ENCODE measurements at places on chromosomes 13 and 19.

- no peak for DNase-seq
Observed at GRCh38 chr19:55431183-55431582, 11.9 kb downstream of the SHISA7 start.

DNA sequence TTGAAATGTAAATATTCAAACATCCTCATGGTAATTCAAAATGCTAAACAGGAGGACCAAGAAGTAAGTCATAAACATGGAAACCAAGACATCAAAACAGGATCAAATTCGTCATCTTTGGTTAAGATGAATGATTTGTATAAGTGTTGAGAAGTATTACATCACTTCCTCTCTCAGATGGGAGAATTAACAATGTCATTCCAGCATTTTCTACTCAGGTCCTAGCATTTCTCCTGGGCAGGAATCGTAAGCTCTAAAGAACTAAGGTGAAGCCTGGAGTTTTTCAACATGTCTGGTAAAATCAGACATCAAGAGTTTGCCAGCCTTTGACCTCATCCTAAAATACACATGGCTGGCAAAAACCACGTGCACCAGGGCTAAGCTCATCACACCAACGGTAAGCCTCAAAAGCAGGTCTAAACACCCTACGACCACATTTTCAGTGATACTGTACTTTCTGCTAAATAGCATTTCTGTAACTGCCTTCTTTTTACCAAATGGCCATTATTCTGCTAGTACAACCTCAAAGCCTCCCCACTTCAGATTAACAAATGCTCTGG, 24.8 kb downstream of the RANBP3 start:
- DNase-seq = no peak

DNA sequence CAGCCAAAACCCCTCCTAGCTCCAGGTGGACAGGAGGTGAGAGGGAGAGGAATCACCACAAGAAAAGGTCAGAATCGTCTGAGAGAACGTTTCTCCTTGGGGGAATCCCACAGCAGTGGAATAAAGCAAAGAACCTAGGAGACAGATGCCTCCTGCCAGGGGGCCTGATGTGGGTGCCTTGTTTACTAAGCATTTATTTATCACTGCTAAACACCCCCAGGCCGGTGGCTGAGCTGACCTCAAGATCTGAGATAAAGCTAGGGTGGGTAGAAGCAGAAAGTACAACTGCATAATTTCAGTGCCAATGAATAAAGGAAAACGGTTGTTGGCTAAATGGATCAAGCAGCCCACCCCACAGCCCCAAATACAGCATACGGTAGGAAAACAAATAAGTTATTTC, 33.9 kb upstream of the ATP11A start:
- DNase-seq = no peak

GRCh38 chr13:109151255-109151654, 521.8 kb downstream of the MYO16 start:
- DNase-seq = no peak

DNA sequence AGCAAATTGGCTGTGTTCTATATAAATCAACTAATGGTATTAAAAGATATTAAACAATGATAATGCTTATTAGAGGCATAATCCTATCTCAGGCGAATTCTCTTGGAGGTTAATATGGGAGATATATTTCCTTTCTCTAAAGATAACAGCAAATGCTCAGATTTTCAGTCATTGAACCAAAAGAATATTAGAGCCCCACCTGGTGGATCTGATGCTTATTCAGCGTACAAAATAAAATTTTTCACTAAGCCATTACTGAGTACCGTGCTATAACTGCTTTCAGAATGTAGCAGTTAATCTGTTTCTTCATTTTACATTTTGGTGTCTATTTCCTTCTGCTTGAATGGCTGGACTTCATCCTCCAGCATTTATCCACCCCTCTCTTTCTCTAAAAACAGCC, 143.3 kb upstream of the IPO5 start:
- no peak for DNase-seq

- DNase-seq = no peak
Observed at GRCh38 chr13:95239283-95239682, 62.0 kb downstream of the ABCC4 start.

- no peak for DNase-seq
Observed at GRCh38 chr19:10523135-10523636, 5.9 kb upstream of the S1PR5 start.

- DNase-seq = no peak
Observed at GRCh38 chr19:30479231-30479630, 107.0 kb downstream of the ZNF536 start.

GRCh38 chr19:13902993-13903555, 2.8 kb downstream of the BRME1 start:
- DNase-seq = no peak

DNA sequence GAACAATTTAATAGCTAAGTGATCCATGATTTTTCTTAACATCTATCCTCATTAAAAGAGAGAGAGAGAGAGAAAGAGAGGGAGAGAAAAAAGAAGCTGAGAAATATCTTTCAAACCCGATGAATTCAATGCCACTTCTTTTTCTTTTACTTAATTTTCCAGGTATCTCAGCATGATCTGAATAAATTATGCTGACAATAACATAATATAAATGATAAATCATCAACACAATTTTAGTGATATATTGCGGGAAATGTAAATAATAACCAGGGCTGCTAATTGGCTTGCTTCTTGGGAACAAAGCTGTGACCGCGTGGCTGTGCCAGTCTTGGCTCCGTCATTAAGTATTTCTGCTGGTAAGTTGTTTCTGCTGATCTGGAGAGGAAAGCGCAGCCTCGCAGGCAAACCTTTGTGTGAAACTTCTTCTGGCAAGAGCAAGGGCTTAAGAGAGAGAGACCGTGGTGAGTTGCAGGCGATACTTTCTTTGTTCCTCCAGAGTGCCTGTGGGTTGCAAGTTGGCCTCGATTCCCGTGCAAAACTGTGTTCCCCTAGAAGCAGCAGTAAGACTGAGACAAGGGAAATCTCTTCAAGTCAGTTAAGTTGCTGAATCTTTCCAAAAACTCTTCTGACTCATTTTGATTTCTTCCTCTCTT, 489.1 kb upstream of the TSHZ3 start:
- DNase-seq = no peak

GRCh38 chr19:6678690-6679109, 8.7 kb upstream of the TNFSF14 start:
- DNase-seq = no peak

GRCh38 chr19:35733180-35734125, 8.8 kb downstream of the IGFLR1 start:
- DNase-seq = no peak

DNA sequence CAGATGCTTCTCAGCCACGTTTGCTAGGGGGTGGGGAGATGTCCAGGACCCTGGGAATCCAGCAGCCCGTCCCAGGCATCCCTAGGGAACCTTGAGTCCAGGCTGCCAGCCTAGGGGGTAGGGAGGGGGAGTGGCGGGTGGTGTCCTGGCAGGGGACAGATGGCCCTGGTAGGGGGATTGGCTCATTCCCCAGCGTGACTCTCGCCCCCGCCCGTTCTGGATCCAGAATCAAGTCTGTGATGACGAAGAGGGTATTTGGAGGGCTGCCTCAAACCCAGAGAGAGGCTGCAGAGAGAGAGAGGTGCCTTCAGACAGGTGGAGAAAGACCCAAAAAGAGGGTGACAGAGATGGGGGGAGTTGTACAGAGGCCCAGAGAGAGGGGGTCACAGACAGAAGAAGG, 4.1 kb downstream of the SLC17A7 start:
- no peak for DNase-seq

GRCh38 chr19:20067943-20068342, 9.9 kb upstream of the ZNF90 start:
- no peak for DNase-seq

DNA sequence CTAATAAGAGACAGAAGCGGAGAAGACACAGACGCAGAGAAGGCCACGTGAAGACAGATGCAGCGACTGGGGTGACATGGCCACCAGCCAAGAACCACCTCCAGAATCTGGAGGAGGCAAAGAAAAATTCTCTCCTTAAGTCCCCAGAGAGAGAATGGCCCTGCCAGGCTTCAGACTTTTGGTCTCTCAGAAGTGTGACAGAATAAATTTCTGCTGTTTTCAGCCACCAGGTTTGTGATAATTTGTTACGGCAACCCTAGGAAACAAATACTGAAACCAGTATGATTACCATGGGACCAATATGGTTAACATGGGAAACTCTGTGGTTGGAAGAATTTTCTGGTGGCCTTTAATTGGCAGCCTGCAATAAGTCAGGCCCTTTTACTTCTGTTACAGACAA, 63.9 kb upstream of the DOCK9 start:
- no peak for DNase-seq

GRCh38 chr13:40337651-40338050, 328.8 kb downstream of the FOXO1 start:
- DNase-seq = no peak

- DNase-seq = no peak
Observed at GRCh38 chr13:53856573-53857195, 828.1 kb downstream of the OLFM4 start.

GRCh38 chr13:23392313-23392712, 41.2 kb downstream of the SACS start:
- no peak for DNase-seq

- peak; percentile 37 for DNase-seq
Observed at GRCh38 chr13:113209759-113210421, 477 bp downstream of the CUL4A start.

DNA sequence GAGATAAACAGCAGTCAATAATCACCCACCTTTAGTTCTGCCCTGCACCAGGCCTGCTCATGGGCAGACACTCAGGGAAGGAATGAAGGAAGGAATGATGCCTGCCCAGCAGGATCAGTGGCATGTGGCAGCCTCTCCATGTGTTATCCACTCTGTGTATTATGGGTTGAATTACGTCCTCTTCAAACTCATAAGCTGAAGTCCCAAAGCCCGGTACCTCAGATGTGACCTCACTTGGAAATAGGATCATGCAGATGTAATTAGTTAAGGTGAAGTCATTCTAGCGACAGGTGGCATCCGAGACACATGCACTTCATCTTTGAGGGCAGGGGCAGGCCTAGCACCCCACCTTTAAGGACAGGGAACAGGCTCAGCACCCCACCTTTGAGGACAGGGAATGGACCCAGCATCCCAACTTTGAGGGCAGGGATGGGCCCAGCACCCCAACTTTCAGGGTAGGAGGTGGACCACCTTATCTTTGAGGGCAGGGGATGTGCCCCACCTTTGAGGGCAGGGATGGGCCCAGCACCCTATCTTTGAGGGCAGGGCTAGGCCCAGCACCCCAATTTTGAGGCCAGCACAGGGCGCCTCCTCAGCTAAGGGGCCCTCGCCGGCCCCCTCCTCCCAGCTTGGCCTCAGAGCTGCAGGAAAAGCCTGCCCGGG, 127.6 kb downstream of the URI1 start:
- no peak for DNase-seq

DNA sequence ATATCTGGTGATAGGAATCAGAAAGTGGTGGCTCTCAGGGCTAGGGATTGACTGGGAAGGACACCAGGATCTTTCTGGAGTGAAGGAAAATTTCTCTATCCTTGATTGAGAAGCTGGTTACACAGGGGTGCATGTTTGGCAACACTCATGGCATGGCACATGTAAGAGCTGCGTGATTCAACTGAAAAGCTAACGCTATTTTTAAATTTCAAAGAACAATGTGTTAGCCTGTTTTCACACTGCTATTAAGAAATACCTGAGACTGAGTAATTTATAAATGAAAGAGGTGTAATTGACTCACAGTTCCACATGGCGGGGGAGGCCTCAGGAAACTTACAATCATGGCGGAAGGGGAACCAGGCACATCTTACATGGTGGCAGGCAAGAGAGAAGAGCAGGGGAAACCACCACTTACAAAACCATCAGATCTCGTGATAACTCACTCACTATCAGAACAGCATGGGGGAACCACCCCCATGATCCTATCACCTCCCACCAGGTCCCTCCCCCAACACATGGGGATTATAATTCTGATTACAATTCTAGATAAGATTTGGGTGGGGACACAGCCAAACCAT, 7.4 kb downstream of the SIGLEC8 start:
- DNase-seq = no peak

DNA sequence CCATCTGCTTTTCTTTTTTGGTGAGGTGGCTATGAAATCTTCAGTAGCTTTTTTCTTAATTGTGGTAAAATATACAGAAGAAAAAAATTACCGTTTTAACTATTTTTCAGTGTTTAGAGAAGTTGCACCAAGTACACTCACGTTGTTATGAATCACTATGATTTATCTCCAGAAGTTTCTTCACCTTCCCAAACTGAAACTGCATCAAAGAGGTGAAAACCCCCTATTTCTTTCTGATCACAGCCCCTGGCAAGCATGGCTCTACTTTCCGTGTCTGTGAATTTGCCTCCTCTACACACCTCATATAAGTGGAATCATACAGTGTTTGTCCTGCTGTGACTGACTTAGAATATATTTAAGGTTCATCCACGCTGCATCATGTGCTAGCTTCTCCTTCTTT, 15.6 kb upstream of the SIGLEC10 start:
- no peak for DNase-seq
